ENCODE measurements at places on chromosomes 7 and 10. TPM values are rescaled to one million over a fixed set of nuclear protein-coding genes. Genes with fewer than 3 reads are reported as not detected.

GPR22 gene
- total RNA-seq = not detected

AGR3 gene
- not detected for total RNA-seq

PLEKHS1 gene
- not detected for total RNA-seq

GRM8 gene
- total RNA-seq = not detected

ZNF727 gene
- total RNA-seq = not detected

TUBB8 gene
- total RNA-seq = not detected

FAM237B gene
- not detected for total RNA-seq

HOXA2 gene
- total RNA-seq = 0.43 TPM

PRSS37 gene
- not detected for total RNA-seq

RBP4 gene
- not detected for total RNA-seq

DOCK1 gene
- 97.9 TPM for total RNA-seq

TMEM229A gene
- total RNA-seq = not detected

CALHM1 gene
- total RNA-seq = not detected

OPN4 gene
- total RNA-seq = not detected

UTF1 gene
- total RNA-seq = not detected

SH2B2 gene
- 0.95 TPM for total RNA-seq

SLC18A3 gene
- total RNA-seq = not detected

CYP3A4 gene
- total RNA-seq = not detected

WNT16 gene
- 0.09 TPM for total RNA-seq

STEAP1 gene
- 30.7 TPM for total RNA-seq

TBL2 gene
- total RNA-seq = 53.1 TPM

CCZ1B gene
- 59.0 TPM for total RNA-seq

CDNF gene
- 1.5 TPM for total RNA-seq

GIMAP8 gene
- under 0.01 TPM for total RNA-seq

NUDT13 gene
- total RNA-seq = 1.5 TPM

ACTL6B gene
- not detected for total RNA-seq

CTAGE6 gene
- 0.17 TPM for total RNA-seq

COL1A2 gene
- total RNA-seq = 4,873 TPM

C7orf57 gene
- not detected for total RNA-seq

TMEM213 gene
- not detected for total RNA-seq

HOXA4 gene
- total RNA-seq = 0.47 TPM

CLDN4 gene
- total RNA-seq = 0.43 TPM

HIBADH gene
- total RNA-seq = 85.7 TPM

FAM180A gene
- total RNA-seq = 20.2 TPM

ANXA8 gene
- total RNA-seq = 0.52 TPM

PNLIP gene
- not detected for total RNA-seq

ATOH7 gene
- total RNA-seq = not detected

MMD2 gene
- total RNA-seq = not detected

NPSR1 gene
- not detected for total RNA-seq

CYP26A1 gene
- total RNA-seq = not detected
